Activated CD4-positive, alpha-beta memory T cell treated with anti-CD3 and anti-CD28 coated beads for 36 hours (primary cell): ENCODE measurements at places on chromosomes 11 and 22. TPM values are rescaled to one million over a fixed set of nuclear protein-coding genes. Genes with fewer than 3 reads are reported as not detected.

Gene SLC15A3
- 1.8 TPM for total RNA-seq

GRCh38 chr11:11640996-11641395, 19.2 kb upstream of the GALNT18 start:
- no peaks in the 10 kb centered on the region for H3K36me3 ChIP-seq
- DNase-seq = no peak
- H3K4me1 ChIP-seq = no peaks in the 10 kb centered on the region
- H3K27me3 ChIP-seq = peaks cover 19% of the 10 kb centered on the region

GRCh38 chr11:103450241-103450640, 341.0 kb downstream of the DYNC2H1 start:
- H3K27ac ChIP-seq = no peak overlapping the region
- H3K4me1 ChIP-seq = no peaks in the 10 kb centered on the region
- H3K36me3 ChIP-seq = no peaks in the 10 kb centered on the region
- H3K4me3 ChIP-seq = no peak overlapping the region
- no peaks in the 10 kb centered on the region for H3K27me3 ChIP-seq

GRCh38 chr11:130940706-130941105, 24.4 kb upstream of the SNX19 start:
- no peak overlapping the region for H3K27ac ChIP-seq
- DNase-seq = no peak
- H3K36me3 ChIP-seq = no peaks in the 10 kb centered on the region
- no peaks in the 10 kb centered on the region for H3K4me1 ChIP-seq

- peaks cover 6% of the 10 kb centered on the region for H3K4me1 ChIP-seq
- H3K4me3 ChIP-seq = no peak overlapping the region
- no peaks in the 10 kb centered on the region for H3K27me3 ChIP-seq
These were observed 48.8 kb downstream of the SPECC1L start for GRCh38 chr22:24319451-24319850.

GRCh38 chr22:40904101-40904500, 42.2 kb upstream of the DNAJB7 start:
- peaks cover 3% of the 10 kb centered on the region for H3K36me3 ChIP-seq
- no peak overlapping the region for H3K4me3 ChIP-seq
- H3K4me1 ChIP-seq = peaks cover 7% of the 10 kb centered on the region
- no peak overlapping the region for H3K27ac ChIP-seq
- H3K27me3 ChIP-seq = no peaks in the 10 kb centered on the region

DNA sequence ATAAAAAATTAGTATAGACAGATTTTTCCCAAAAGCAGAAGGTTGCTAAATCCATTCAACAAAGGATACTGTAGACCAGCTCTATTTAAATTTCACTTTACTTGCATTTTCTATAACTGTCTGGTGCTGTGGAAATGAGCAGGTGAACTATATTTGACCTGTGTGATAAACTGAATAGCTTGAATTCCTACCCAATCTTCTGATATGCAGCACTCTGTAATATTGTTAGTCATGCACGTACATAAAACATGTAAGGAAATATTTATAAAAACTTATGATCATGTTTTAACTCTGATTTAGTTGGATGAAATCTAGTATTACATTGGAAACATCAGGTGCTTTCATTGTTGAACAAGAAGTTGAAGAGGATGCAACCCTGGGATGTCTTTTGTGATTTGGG, 213.6 kb downstream of the DBX1 start:
- peaks cover 4% of the 10 kb centered on the region for H3K4me1 ChIP-seq
- no peaks in the 10 kb centered on the region for H3K36me3 ChIP-seq
- no peak overlapping the region for H3K27ac ChIP-seq
- DNase-seq = no peak

DNA sequence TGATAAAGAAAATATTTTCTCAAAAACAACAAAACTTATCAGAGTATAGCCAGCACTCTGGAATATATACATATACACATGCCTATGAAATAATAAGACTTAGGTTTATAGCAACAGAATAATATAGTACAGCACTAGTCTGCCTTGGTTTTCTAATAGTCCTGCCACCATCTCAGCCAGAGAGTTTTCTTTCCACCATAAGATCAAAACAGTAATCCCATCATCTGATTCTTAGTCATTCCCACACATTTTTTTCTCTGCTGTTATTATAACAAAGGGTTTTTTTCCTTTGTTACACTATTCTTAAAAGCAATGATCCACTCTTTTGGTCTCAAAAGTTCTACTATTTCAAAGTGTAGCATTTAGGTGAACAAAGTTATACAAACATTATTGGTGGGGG, 15.1 kb downstream of the MTMR2 start:
- peaks cover 3% of the 10 kb centered on the region for H3K36me3 ChIP-seq
- DNase-seq = no peak
- H3K4me3 ChIP-seq = no peak overlapping the region
- peaks cover 20% of the 10 kb centered on the region for H3K4me1 ChIP-seq
- H3K27ac ChIP-seq = no peak overlapping the region

Gene RIMBP3C
- 0.46 TPM for total RNA-seq

GRCh38 chr11:101456812-101457211, 127.0 kb downstream of the TRPC6 start:
- no peak overlapping the region for H3K4me3 ChIP-seq
- no peaks in the 10 kb centered on the region for H3K27me3 ChIP-seq
- H3K4me1 ChIP-seq = no peaks in the 10 kb centered on the region
- H3K27ac ChIP-seq = no peak overlapping the region
- H3K36me3 ChIP-seq = no peaks in the 10 kb centered on the region

Gene SCO2
- total RNA-seq = 5.6 TPM

Gene PACSIN3
- total RNA-seq = 6.0 TPM

- H3K4me1 ChIP-seq = no peaks in the 10 kb centered on the region
- H3K36me3 ChIP-seq = no peaks in the 10 kb centered on the region
- H3K27ac ChIP-seq = no peak overlapping the region
- DNase-seq = no peak
- no peaks in the 10 kb centered on the region for H3K27me3 ChIP-seq
These were observed 340.0 kb downstream of the LARGE1 start for GRCh38 chr22:33580310-33580709.

GRCh38 chr11:8671651-8672062, 10.8 kb downstream of the TRIM66 start:
- H3K27me3 ChIP-seq = no peaks in the 10 kb centered on the region
- no peak overlapping the region for H3K4me3 ChIP-seq
- peaks cover 40% of the 10 kb centered on the region for H3K36me3 ChIP-seq

DNA sequence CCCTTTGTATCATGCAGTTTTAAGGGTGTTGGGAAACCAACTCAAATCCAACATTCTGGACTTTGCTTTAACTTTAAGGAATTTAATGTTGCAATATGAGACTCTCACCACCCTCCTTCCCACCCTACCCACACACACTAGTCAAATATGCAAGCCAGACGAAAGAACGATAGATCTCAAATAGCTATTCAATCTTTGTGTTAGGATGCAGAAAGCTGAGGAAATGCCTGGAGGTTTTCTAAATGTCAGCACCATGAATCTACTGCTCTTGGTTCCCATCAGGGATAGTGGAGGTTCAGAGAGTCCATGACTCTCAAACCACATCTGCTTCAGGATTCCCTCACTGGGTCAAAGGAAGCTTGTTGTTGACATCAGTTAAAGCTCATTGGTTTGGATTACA, 33.7 kb downstream of the EXPH5 start:
- no peak overlapping the region for H3K4me3 ChIP-seq
- H3K27ac ChIP-seq = no peak overlapping the region
- no peaks in the 10 kb centered on the region for H3K27me3 ChIP-seq
- no peak for DNase-seq

- no peak overlapping the region for H3K4me3 ChIP-seq
- DNase-seq = no peak
- no peaks in the 10 kb centered on the region for H3K36me3 ChIP-seq
- H3K27ac ChIP-seq = no peak overlapping the region
These were observed 255.1 kb upstream of the B3GAT1 start for GRCh38 chr11:134667175-134667500.

Gene MAP6
- total RNA-seq = not detected

Gene LRRC4C
- total RNA-seq = not detected

DNA sequence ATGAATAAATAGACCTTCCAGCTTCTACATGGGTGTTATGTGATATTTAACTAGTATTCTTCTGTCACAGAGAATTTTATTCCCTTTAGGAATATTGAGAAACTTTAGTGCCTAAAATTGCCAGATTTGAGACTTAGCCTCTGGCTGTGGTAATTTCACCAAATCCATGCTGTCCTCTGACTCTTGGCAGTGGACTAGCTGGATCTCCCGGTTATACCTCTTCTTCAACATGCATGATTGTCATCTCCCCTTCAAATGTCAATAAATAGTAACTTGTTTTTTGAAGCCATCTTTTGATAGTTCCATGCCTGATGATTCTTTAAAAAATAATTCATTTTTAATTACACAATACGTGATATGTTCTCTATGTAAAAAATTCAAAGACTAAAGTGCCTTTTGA, 8.4 kb downstream of the AQP11 start:
- H3K4me3 ChIP-seq = no peak overlapping the region
- H3K27me3 ChIP-seq = no peaks in the 10 kb centered on the region
- H3K4me1 ChIP-seq = no peaks in the 10 kb centered on the region
- no peak overlapping the region for H3K27ac ChIP-seq
- peaks cover 6% of the 10 kb centered on the region for H3K36me3 ChIP-seq

GRCh38 chr11:2256293-2256913, 14.0 kb downstream of the ASCL2 start:
- no peaks in the 10 kb centered on the region for H3K4me1 ChIP-seq
- peaks cover 2% of the 10 kb centered on the region for H3K27me3 ChIP-seq
- no peak overlapping the region for H3K27ac ChIP-seq
- H3K36me3 ChIP-seq = no peaks in the 10 kb centered on the region
- no peak for DNase-seq

DNA sequence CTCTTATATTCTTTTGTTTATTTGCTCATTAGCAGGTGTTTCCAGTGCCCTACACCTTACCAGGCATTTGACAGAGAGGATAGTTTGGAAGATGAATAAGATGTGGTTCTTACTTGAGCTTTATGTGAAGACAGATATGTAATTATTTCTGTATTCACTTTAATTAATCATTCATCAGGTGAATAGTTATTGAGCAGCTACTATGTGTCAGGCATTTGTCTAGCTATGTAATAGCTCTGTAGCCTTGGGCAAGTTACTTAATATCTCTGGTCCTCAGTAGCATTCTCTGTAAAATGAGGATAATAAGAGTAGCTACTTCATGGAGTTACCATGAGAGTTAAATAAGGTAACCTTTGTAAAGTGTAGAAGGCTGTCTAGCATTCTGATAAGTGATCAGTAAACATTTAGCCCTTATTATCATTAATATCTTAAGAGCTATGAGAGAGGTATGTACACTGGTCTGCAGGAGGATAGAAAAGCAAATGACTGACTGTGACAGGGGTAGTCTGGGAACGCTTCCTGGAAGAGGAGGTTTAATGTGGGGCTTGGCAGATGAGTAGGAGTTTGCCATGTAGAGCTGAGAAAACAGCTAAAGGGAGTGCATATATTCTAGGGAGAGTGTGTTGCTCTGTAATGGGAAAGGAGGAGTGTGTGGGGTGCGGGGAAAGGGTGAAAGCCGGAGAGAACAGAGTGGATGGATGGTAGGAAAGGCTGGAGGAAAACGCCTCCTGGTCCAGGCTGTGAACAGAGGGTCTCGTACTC, 56.1 kb downstream of the MICAL2 start:
- peaks cover 30% of the 10 kb centered on the region for H3K36me3 ChIP-seq
- H3K4me1 ChIP-seq = peaks cover 34% of the 10 kb centered on the region
- no peak overlapping the region for H3K4me3 ChIP-seq
- no peaks in the 10 kb centered on the region for H3K27me3 ChIP-seq
- H3K27ac ChIP-seq = peak overlapping the region; percentile 75

Gene LRRC74B
- total RNA-seq = not detected

Gene OMP
- total RNA-seq = not detected

- H3K36me3 ChIP-seq = no peaks in the 10 kb centered on the region
- H3K27ac ChIP-seq = no peak overlapping the region
- DNase-seq = no peak
- H3K4me1 ChIP-seq = no peaks in the 10 kb centered on the region
- H3K27me3 ChIP-seq = peaks cover 3% of the 10 kb centered on the region
These were observed 77.7 kb downstream of the FEZ1 start for GRCh38 chr11:125418396-125418795.

DNA sequence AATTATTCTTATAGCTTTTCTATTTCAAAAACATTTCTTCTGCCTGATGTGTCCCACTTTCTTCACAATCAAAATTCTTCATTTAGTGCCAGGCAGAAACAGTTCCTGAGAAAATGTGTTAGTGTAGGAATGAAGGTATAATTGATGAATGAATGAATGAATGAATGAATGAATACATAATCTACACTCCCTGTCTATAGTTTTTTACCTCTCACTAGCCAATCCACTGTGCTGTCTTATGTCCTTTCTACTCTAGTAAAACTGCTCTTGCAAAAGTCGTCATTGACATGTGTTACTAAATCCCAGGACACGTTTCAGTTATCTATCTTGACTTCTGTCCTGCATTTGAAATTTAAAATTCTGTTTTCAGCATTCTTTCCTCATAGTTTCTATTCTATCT, 42.9 kb downstream of the CHORDC1 start:
- H3K36me3 ChIP-seq = no peaks in the 10 kb centered on the region
- no peak overlapping the region for H3K27ac ChIP-seq
- H3K4me1 ChIP-seq = no peaks in the 10 kb centered on the region
- no peak overlapping the region for H3K4me3 ChIP-seq
- peaks cover 2% of the 10 kb centered on the region for H3K27me3 ChIP-seq

DNA sequence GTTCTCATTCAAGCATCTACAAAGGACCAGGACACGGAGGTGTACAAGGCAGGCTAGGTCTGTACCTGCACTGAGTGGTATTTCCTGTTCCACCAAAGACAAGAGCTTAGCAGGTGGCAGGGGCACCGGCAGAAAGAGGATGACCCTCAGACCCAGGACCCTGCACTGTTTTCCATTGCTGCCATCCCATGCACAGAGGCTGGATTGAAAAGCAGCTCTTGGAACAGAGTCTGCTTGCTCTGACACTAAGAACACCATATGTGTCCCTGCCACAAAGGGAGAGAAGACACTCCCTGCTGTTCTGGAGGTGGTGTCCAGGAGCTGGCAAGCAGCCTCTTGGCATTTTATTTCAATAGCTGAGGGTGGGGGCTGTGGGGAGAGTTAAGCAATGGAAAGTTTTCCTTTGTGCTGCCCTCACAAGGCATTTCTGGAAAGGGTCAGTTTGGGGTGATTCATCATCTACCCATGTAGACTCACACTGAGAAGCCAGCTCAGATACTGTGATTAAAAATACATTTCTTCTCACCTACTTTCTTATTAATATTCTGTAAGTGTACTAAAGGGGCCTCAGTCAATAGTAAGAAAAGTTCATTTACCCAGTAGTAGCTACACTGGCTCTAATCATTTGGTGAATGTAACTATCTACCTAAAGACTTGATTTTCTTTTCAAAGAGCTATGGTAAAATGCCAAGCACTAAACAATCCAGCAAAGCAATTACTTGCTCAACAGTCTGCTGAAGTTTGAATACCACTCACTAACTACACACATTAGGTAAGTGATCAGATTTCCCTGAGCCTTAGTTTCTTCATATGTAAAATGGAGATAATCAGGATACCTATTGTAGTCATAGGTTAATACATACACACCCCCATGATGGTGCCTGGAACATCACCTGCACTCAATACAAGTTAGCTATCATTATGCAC, 55.2 kb downstream of the SLC1A2 start:
- DNase-seq = no peak
- H3K4me1 ChIP-seq = peaks cover 3% of the 10 kb centered on the region
- H3K27me3 ChIP-seq = no peaks in the 10 kb centered on the region
- no peaks in the 10 kb centered on the region for H3K36me3 ChIP-seq
- no peak overlapping the region for H3K4me3 ChIP-seq

GRCh38 chr11:45218705-45219104, 67.4 kb downstream of the SYT13 start:
- H3K36me3 ChIP-seq = peaks cover 3% of the 10 kb centered on the region
- no peak overlapping the region for H3K4me3 ChIP-seq
- H3K4me1 ChIP-seq = no peaks in the 10 kb centered on the region
- no peak for DNase-seq
- H3K27me3 ChIP-seq = no peaks in the 10 kb centered on the region
- H3K27ac ChIP-seq = no peak overlapping the region

GRCh38 chr11:87299041-87299481, 261.3 kb downstream of the TMEM135 start:
- H3K4me3 ChIP-seq = no peak overlapping the region
- no peak for DNase-seq
- no peaks in the 10 kb centered on the region for H3K4me1 ChIP-seq
- no peak overlapping the region for H3K27ac ChIP-seq
- H3K36me3 ChIP-seq = peaks cover 4% of the 10 kb centered on the region

Gene MTA2
- total RNA-seq = 166 TPM
